Activated CD8-positive, alpha-beta memory T cell treated with anti-CD3 and anti-CD28 coated beads, Interleukin-2, amount 10 ng/mL, durations not matched to agents 7 days and 5 days (primary cell): ENCODE measurements at places on chromosomes 1 and 21. TPM values are rescaled to one million over a fixed set of nuclear protein-coding genes. Genes with fewer than 3 reads are reported as not detected.
A peak's percentile ranks its signal among the peaks of the same experiment; 100 is the strongest.

DNA sequence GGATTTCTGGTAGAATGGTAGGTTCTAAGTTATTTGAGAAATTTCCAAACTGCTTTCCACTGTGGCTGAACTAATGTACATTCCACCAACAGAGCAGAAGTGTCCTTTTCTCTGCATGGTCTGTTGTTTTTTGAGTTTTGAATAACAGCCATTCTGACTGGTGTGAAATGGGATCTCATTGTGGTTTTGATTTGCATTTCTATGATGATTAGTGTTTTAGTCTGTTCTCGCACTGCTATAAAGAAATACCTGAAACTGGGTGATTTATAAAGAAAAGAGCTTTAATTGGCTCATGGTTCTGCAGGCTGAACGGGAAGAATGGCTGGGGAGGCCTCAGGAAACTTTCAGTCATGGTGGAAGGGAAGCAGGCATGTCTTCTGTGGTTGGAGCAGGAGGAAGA is 80.3 kb downstream of the SDCCAG8 start:
- H3K36me3 ChIP-seq: peaks cover 9% of the 10 kb centered on the region
- no peak overlapping the region for H3K4me3 ChIP-seq
- H3K4me1 ChIP-seq: no peaks in the 10 kb centered on the region

DNA sequence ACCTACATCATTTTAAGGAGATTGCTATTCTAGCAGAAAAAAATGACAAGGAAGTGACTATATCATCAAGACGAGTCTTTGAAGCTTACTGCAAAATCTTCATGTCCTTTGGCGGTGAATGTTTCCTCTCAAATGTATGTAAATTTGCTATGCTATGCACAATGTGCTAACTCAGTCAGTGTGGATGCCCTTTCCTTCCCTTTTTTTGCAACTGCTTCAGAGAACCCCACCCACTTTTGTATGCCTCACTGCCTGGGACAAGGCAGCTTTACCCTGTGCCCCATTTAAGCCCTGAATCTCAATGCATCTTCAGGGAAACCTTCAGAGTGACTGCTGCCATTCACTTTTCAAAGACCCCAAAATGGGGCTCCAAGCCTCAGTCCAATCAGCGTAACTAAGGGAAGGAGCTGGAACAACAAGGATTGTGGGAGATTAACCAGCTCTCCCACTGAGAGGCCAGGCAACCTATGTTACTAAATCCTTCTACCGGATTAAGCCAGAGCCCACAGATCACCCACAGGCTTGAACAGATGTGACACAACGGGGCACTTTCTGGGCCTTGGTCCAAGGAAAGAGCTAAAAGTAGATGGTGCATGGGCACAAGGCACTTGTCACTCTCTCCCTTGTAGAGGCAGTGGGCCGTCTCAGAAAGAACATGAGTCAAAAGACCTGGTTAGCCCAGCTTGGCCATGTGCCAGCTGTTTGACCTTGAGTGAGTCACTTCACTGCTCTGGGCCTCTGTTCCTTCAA is 154.4 kb downstream of the PLPP3 start:
- no peak overlapping the region for H3K4me3 ChIP-seq
- no peaks in the 10 kb centered on the region for H3K36me3 ChIP-seq
- H3K4me1 ChIP-seq: no peaks in the 10 kb centered on the region
- H3K27me3 ChIP-seq: no peaks in the 10 kb centered on the region
- no peak for DNase-seq
- no peak overlapping the region for H3K27ac ChIP-seq

DNA sequence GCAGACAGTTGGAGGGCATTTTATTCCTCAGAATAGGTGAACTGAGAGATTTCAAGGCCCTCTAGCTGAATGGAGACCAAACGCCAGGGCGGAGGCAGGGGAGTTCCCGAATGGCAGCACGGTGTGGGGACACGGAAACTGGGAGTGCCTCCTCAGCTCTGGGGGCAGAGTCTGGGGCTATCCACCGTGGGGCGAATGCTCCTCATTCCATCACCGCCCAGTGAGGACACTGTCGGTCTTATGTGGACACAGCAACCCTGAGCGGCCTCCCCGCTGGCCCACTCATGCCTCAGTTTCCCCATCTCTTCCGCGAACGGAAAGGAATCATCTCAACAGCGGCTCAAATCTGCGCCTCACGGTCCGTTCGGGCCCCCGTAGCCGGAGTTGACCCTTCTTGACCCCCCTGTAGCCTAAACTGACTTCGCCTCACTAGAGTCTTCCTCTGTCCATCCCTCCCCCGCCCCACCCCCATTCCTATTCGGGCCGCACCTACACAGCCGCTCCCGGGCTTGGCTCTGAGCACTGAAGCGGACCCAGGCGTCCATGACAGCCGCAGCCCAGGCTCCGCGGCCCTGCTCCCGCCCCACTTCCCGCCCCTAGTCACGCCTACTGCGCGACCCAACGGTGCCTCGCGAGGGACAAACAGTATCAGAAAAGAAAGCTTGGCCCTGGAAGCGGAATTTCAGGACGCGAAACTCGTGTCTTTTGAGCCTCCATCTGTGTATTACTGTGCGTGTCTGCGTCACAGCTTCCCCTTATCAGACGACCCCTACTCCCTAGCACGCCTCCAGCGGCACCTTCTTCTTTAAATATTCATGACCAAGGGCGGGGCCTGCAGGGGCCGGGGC is at the start of gene PEX11B:
PEX11B (minus strand) TSS at position 574 of the 848 bp plus-strand sequence; CDS start at position 545, 29 bp downstream.
- peak; percentile 94 for DNase-seq
- peaks cover 42% of the 10 kb centered on the region for H3K4me1 ChIP-seq
- no peaks in the 10 kb centered on the region for H3K27me3 ChIP-seq

DNA sequence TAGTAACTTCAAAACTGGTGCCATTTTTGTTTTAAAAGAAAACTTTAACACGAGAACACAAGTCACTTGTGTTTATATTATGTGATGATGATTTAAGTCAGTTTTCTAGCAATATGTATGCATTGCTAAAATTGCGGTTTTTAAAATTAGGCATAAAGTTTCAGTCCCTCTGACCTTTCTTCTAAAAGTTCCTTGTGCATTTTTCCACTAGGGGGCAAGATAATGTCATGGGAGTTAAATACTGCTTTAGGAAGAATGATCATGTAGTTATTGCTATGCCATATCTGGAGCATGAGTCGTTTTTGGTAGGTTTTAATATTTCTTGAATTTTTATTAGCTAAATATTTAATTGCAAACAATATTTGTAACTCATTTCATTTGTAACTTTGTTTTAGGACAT is 10.7 kb downstream of the CDC7 start:
- peaks cover 18% of the 10 kb centered on the region for H3K4me1 ChIP-seq
- H3K4me3 ChIP-seq: no peak overlapping the region
- no peak overlapping the region for H3K27ac ChIP-seq
- no peaks in the 10 kb centered on the region for H3K27me3 ChIP-seq
- peaks cover 53% of the 10 kb centered on the region for H3K36me3 ChIP-seq

DNA sequence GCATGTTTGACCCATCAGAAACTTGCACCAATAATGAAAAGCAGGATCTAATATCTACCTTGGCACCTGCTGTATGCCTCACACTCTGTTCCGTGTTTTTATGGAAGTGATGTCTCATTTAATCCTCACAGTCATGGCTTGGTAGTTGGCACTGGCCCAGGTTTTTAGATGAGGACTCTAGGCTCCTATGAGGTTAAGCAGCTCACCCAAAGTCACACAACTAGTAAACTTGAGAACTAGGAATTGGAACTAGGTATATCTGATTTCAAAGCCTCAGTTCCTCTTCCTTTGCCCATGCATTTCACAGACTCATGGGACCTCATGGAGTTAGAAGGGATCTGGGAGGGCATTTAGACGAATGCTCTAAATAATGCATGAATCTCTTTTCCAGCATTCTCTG is 21.3 kb upstream of the TARBP1 start:
- H3K27ac ChIP-seq: peak overlapping the region; percentile 77
- DNase-seq: no peak
- peaks cover 57% of the 10 kb centered on the region for H3K4me1 ChIP-seq
- peaks cover 2% of the 10 kb centered on the region for H3K27me3 ChIP-seq
- peaks cover 8% of the 10 kb centered on the region for H3K36me3 ChIP-seq

Gene MAP1LC3C
- not detected for total RNA-seq

- H3K27me3 ChIP-seq: no peaks in the 10 kb centered on the region
- peaks cover 3% of the 10 kb centered on the region for H3K4me1 ChIP-seq
- no peak overlapping the region for H3K27ac ChIP-seq
- DNase-seq: no peak
Measured at GRCh38 chr1:46568461-46568891, 17.0 kb upstream of the KNCN start.

- H3K4me1 ChIP-seq: peaks cover 37% of the 10 kb centered on the region
- H3K4me3 ChIP-seq: peak overlapping the region; percentile 58
- H3K27me3 ChIP-seq: peaks cover 2% of the 10 kb centered on the region
- DNase-seq: peak; percentile 91
Measured at GRCh38 chr21:43854773-43855633, 10.0 kb upstream of the AGPAT3 start.
